ENCODE measurements at places on chromosomes 1 and 21.

- peak; percentile 85 for DNase-seq
These were observed 559 bp upstream of the AGRN start for GRCh38 chr1:1019122-1019999.

DNA sequence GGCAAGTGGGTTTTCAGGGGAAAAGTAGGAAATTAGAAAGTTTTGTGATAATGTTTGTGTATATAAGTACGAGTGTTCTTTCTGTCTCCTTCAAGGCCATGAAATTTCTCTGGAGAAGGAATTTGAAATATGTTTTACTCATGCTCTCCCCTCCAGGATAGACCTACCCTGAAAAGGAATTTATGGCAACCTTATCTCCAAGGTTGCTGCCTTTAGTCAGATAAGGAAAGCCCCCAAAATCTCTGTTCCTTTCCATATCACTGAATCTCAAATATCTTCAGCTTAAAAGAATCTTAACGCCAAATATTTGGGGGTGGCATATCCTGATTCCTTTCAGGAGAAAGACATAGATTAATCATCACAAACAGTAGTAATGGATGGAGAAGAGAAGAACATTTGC, 499 bp upstream of the C4BPB start:
- DNase-seq: no peak

DNA sequence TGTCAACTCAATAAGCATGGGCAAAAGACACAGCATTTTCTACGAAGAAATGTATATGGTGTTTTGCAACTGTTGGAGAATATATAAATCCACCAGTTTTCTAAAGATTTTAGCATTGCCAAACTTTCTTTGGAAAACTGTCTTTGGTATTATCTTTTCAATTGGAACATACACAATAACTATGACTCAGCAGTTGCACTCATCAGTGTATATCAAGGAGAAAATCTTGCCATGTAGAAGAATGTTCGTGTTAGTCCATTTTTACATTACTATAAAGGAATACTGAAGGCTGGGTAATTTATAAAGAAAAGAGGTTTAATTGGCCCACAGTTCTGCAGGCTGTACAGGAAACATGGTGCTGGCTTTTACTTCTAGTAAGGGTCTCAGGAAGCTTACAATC, 41.1 kb downstream of the PRKAA2 start:
- no peak for DNase-seq

DNA sequence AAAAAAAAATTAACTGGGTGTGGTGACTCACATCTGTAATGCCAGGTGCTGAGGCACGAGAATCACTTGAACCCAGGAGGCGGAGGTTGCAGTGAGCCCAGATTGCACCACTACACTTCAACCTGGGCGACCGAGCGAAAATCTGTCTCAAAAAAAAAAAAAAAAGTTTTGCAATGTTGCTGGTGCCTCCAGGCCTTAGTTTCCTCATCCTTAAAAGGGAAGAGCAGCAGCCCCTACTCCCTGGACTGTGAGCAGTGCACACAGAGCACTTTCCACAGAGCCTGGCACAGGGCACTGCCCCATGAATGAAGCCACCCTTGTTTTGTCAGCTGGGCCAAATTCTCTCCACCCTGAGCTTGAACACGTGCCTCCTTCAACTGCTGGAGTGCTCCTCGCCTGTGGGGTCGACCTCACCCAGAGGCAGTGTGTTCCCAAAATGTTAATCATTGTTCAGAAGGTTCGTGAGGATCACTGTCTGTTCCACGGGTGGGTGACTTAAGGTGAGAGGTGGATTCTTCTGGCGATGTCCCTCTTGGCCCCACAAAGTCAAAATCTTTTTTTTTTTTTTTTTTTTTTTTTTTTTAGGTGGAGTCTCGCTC, 152.1 kb upstream of the TMEM51 start:
- no peak for DNase-seq

DNA sequence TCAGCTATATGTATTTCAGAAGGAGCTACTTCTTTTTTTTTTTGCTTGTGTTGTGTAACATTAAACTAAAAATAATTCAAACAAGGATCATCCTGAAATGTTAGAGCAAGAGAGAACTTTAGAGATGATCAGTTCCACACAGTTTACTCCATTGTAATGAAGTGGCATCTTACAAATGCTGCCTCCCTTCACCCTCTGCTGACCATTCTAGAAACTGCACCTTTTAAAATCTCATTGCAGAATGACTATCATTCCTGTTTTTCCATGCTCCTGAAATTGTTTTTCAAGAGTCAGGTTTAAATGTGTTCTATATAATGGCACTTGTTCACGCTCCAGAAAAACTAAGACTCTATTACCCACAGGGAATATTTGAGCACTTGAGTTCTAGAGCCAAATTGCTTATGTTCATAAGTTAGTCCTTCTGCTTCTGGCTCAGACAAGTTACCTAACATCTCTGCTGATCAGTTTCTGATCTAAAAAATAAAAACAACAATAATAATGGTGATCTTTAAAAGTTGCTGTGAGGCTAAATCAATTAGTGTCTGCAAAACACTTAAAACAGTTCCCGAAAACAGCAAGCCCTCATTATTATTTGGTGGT, 21.5 kb upstream of the SLC44A5 start:
- DNase-seq: peak; percentile 23

DNA sequence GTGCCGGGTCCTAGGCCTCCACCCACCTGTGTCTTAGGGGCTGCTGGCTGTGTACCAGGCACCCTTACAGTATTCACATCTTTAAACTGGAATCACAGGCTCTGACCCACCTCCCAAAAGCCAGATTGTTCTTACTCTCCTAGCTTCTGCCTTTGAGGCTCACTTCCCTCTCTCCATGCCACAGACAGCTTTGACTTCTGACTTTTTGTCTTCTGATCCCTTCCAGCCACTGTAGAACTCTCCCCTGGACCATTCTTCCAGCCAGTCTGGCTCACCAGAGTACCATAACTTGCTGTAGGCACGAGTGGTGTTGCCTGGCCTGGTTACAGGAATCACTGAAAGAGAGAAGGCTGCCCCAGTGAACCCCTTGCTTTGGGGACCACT, 58.1 kb upstream of the STUM start:
- no peak for DNase-seq

DNA sequence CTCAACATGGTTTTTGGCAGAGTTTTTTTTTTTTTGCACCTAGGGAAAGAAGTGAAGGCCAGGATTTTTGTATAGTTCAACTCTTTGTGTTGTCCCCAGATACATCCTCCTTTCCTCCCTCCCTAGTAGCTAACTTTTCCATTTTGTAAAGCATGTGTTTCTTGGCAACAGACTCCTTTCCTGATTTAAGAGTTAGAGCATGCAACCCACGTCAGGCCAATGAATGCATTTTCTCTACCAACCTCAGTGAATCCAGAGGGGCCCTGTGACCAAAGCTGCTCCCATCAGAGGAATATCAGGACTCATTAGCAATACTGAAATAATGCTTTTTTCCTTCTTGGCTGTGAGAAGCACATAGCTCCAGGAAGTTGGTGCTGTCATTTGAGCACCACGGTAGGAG, 287.2 kb downstream of the LMO4 start:
- DNase-seq: no peak

- peak; percentile 85 for DNase-seq
These were observed 43.0 kb downstream of the TMCC2 start for GRCh38 chr1:205270764-205271163.

GRCh38 chr1:7256526-7256925, 471.3 kb downstream of the CAMTA1 start:
- no peak for DNase-seq

DNA sequence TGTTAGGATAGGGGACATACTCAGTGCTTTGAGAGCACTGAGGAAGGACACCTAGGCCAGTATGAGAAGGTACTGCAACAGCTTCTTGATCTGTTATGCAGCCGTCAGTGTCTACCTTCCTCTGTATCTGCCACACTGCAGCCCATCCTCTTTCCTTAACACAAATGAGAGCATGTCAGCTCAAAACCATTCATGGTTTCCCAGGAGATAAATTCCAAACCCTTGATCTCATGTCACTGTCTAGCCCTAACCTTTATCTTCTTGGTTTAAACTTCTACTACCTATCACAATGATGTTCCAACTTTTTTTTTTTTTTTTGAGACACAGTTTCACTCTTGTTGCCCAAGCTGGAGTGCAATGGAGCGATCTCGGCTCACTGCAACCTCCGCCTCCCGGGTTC, 1.4 kb downstream of the ZMYND12 start:
- no peak for DNase-seq

DNA sequence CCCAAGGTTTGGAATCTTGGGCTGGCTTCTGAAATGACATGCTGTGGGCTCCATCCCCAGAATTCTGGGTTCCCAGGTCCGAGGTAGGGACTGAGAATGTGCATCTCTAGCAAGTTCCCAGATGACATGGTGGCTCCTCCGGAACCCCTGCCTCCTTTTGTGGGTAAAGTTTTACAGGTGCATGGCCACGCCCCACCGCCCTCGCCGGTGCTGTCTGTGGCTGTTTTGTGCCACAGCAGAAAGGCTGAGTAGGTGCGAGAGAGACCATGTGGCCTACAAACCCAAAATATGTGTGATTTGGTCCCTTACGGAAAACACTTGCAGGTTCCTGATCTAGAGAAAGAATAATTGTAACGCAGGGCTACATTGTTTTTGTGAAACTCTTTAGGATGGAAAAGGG, 30.9 kb downstream of the SKI start:
- peak; percentile 25 for DNase-seq

- no peak for DNase-seq
These were observed 15.8 kb upstream of the PLA2G2C start for GRCh38 chr1:20202166-20202565.

GRCh38 chr1:178644308-178645120, 80.5 kb upstream of the RALGPS2 start:
- no peak for DNase-seq

GRCh38 chr1:148317288-148317985, 165.4 kb upstream of the NBPF11 start:
- no peak for DNase-seq
